ENCODE measurements at places on chromosomes 13 and 19.

GRCh38 chr19:29837448-29837981 lies 25.7 kb downstream of the CCNE1 start:
- no peak for DNase-seq

DNA sequence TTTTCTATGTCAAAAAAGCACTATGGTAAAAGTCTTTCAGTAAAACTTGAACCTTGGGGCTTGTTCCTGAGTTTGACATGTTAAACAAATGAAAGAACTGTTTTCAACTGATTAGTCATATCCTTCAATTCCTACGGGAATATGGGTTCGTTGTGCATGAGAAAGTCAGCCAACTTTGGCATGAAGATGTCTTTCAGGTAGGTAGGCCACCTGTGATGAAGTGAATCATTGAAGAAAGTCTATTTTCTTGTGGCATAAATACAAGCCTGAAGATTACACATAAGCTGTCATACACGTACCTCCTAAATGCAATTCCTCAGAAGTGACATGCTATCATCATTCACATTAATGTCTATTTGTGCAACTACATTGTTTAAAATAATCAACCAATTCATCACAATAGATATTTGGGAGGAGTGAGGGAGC lies 513.0 kb downstream of the IRS2 start:
- peak; percentile 56 for DNase-seq

GRCh38 chr19:8396185-8396562 lies 6.0 kb downstream of the RAB11B start:
- no peak for DNase-seq

- DNase-seq = no peak
These were observed 2.8 kb upstream of the ANGPTL8 start for GRCh38 chr19:11236324-11237301.

- peak; percentile 10 for DNase-seq
These were observed 971 bp downstream of the ATCAY start for GRCh38 chr19:3881272-3882040.
